ENCODE measurements at places on chromosomes 2 and 18.

GRCh38 chr2:73255907-73256617 is 22.0 kb downstream of the CCT7 start:
- no peak for DNase-seq

- DNase-seq = no peak
Observed at GRCh38 chr2:165568361-165568760, 98.9 kb downstream of the CSRNP3 start.

GRCh38 chr18:47936952-47937351 is 6.5 kb upstream of the SMAD2 start:
- DNase-seq = no peak

DNA sequence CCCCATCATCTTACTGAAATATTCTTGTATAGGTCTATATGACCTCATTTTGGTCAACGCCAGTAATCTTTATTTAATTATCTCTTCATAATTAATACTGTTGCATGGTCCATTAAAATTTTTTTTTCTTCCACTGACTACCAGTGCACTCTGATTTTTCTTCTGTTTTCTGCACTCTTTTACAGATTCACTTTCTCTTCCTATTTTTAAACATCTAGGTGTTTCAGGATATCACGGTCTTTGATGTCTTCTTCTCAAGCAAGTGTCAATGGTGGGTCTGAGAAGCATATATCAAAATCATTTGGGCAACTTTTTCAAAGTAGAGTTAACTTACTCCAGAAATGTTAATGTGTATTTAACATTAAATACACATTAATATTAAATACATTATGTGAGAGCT is 51.4 kb downstream of the CCDC141 start:
- no peak for DNase-seq

GRCh38 chr2:3600256-3600855 is 5.4 kb downstream of the COLEC11 start:
- DNase-seq = no peak

DNA sequence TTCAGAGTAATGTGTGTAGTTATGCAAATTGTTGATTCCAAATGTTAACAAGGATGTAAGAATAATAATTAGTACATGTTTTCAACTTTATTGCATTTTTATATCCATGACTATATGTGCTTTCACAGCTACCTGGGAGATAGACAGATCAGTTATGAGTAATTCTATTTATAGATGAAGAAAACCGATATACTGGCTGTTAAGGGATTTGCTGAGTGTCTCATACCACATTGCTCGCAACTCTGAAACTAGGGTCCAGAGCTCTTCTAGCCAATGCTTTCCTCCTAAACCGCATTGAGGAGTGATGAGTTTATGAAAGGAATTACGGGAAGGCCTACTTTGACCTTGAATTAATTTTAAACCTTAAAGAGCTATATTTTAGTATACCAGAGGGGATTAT is 202.3 kb downstream of the MYO3B start:
- no peak for DNase-seq

DNA sequence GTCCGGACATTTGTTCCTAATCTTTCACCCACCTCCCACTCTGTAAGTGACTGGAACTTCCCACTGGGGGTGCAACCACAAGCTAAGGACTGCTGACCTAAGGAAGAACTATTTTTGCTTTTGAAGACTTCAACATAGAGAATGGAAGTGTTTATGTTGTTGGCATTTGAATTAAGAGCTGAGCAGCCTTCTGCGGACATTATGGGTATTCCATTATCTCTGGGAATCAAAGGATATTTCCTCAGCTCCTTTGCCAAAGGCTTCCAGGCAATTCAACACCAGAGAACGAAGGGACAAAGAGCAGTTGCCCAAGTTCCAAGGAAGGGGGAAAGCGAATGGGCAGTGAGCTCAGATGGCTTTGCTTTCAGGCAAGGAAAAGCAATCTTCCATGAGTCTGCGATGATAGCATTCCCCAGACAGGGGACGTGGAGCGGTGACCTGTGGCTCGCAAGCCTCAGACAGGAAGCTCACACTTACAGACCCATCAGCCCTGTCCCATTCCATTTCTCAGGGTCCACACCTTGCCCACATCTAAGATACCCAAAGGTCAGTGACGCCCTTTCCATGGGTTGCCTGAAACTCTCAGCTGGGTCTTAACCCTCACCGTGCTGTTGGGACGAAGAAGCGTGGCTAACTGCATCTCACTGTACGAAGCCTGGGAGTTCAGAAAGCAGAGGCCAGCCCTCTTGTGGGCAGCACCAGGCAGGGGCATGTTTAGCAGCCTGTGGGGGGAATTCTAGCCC is 116.8 kb downstream of the COPS8 start:
- DNase-seq = no peak

DNA sequence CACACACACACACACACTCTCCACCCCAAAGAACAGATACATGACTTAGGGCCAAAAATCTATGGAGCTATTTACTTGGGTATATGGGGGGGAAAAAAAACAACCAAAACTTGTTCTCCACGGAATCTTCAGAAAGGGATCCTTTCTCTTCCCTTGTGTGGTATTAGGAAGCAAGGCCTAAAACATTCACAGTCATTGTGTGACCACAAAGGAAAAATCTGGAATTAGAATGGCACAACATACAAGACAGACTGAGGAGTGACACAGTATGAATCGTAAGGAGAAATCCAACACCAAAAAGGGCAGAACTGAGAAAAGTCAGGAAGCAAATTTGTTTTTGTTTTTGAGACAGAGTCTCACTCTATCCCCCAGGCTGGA is 70.3 kb downstream of the ASXL2 start:
- no peak for DNase-seq

DNA sequence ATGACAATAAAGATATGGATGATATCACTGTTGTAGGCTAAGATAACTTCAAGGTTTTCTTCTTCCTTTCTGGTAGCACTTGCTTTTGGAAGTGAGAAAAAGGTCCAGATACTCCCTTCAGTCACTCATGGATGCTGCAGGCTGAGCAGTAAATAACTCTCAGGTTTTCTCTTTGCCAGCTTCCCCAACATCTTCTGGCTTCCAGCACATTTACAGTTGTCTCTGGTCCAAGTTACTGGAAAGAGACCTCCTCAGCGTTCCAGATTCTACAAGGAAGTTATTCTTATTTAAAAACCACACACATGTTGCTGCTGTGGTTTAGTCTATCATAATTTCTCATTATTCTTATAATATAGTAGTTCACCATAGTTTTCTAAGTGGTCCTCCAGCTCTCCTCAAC is 383.4 kb downstream of the PLCL1 start:
- no peak for DNase-seq

GRCh38 chr2:23388294-23388693 is 3.3 kb downstream of the KLHL29 start:
- no peak for DNase-seq

GRCh38 chr18:56273541-56274219 is 364.7 kb downstream of the TXNL1 start:
- no peak for DNase-seq

- DNase-seq = peak; percentile 70
Observed at GRCh38 chr2:62038975-62039771, 133.7 kb downstream of the COMMD1 start.

DNA sequence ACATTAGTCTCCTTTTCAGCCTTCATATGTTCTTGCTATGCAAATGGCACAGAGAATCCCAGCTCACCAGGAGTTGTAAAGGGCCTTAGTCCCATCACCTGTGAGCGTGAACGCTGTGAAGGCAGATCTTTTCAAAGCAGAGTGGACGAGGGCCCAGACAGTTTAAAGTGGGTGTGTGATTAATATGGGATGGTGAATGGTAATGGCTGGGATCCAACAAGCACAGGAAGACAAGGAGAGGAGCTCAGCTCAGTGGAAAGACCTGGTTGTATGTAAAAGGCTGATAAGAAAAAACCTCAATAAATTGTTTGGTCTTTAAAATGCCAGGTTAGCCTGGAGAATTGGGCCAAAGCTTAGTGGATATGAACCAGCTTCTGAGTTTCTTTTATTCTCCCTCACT is 326.2 kb downstream of the NYAP2 start:
- DNase-seq = no peak
